ENCODE measurements at places on chromosomes 5 and 9.

DNA sequence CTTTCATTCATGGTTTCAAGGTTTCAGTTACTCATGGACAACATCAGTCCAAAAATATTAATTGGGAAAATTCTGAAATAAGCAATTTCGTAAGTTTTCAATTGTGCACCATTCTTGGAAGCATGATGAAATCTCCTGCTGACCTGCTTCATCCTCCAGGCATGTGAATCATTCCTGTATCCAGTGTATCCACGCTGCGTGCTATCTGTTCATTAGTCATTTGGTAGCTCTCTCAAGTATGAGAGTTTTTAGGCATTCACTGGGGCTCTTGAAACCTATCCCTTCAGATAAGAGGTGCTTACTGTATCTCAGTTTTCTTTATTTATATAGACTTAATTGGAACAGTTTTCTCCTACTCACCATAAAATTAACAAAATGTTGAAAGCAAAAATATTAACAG lies 293.0 kb downstream of the CDH12 start:
- DNase-seq: no peak

DNA sequence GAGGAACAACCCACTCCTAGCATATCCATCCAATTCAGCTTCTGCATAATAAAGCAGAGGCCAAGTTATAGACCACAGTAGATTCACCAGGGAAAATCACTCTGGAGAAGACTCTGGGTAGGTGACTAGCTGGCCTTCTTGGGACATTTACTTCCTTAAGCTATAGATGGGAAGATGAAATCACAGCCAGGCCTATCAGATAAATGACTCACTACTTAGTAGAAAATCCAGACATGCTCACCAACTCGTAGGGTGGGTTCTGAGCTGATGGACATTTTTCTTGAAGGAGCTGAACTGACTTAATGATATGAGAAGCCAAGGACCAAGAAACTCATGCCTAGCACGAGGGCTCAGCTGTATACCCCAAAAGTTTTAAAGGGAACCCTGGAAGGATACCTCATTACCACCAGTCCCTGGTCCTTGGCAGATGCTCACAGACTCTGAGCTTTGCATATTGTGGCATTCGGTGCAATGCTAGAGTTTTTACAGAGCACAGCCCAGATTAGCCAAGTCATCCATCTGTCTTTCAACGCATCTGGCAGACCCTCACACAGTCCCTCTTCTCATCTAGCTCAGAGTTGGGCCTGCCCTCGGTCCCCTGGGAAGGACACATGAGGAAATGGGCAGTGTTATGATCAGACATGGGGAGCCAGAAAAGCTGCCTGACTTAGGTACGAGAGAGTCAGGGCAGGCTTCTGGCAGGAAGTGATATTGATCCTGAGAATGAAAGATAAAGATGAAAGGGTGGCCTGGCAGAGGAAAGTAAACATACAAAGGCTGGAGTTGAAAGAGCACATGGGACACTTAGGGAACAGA lies 15.0 kb downstream of the ACSL6 start:
- no peak for DNase-seq

DNA sequence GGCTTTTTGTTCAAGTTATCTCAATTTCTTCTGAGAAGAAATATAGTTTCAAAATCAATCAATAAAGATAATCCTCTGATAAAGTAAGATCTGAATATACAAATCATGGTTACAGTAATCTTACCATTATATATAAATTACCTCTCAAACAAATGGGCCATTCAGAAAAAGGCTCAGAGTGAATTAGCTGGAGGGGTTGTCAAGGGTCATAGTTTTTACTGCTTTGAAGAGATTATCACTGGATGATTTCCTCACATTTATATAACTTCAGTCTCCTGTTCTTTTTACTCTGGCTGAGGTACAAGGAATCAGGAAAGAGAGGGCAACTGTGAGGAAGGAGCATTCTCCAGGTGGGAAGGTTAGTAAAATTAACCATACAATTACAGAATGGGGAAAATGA lies 148.6 kb upstream of the ELL2 start:
- DNase-seq: no peak

DNA sequence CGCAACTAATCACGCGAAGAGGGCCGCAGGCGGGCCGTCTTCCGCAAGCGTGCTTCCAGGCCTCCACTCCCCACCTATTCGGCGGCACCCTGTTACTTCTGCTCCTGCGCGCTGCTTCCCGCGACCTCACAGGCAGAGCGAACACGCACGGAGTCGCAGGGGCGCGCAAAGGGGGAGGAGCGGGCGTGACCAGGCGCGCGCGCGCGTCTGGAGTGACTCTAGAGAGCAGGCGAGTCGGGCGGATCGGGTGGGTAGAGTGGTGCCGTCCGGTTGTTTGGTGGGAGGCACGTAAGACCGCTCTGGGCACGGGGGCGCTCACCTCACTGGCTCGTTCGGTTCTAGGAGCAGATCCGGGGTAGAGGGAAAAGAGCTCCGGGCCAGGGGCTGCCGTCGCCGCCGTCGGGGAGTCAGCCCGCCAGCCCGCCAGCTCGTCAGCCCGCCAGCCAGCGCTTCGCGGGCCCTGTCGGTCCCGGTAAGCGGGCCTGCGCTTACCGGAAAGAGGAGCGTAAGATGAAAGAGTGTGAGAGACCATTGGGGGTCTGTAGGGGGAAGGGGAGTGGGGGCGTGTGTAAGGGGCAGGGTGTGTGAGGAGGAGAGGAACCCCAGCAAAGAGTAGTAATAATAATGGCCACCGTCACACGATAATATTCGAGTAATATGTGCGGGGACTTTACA lies at the start of gene CNOT8:
TSS of gene CNOT8 (plus strand) at position 331 of the 675 bp plus-strand sequence. CDS start 4,652 bp downstream, outside the sequence.
- peak; percentile 98 for DNase-seq

DNA sequence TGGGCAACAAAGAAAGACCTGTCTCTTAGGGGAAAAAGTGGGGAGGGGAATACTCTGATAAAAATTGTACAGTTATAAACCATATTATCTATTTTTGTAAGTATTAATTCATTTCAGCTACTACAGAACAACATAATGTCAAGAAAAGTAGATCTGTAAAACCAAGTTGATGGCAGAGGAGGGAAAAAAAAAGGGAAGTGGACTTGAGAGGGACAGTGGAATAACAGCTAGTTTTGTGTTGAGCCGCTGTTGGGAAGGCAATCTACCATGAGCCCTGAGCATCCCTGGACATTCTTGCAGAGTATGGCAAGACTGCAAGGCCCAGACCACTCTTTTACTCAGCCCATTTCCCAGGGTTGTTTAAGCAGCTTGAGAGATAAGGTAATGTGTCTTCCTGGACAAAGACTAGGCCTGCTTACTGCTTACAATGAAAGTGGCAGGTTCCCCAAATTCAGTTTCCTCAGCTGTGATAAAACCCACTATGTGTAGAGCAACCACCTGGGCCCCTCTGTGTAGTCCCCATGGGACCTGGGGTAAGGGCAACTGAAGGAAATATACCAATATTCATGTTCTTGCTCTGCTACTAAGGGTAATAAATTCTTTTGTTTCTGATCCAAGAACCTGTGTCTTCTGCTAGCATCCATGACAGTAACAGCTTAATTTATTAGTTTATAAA lies 25.0 kb downstream of the CEP120 start:
- no peak for DNase-seq
